ENCODE measurements at places on chromosomes 7 and 10.

- no peak for DNase-seq
Observed at GRCh38 chr7:51613911-51614357, 297.3 kb upstream of the COBL start.

DNA sequence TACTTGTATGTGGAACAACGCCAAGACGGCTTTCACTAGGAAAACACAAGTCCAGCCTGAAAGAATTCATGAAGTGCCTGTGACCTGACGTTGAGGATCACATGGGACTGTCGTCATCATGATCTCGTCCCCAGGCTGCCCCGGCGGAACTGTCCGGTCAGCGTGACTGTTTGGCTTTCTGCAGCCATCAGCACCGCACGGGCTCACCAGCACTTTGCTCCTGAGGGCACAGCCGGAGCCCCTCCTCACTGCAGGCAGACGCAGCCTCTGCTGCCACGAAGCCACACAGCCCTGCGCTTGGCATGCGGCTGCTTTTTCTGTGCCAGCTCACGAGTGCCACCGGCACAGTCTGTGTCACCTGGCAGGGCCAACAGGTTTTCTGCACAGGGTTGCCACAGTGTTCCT, 9.4 kb upstream of the GET4 start:
- DNase-seq: no peak

- DNase-seq: peak; percentile 42
Observed at GRCh38 chr7:149195180-149196150, at the start of gene ZNF282. TSS of gene ZNF282 (plus strand) at chr7:149195546. CDS start at chr7:149195590, 44 bp downstream.

DNA sequence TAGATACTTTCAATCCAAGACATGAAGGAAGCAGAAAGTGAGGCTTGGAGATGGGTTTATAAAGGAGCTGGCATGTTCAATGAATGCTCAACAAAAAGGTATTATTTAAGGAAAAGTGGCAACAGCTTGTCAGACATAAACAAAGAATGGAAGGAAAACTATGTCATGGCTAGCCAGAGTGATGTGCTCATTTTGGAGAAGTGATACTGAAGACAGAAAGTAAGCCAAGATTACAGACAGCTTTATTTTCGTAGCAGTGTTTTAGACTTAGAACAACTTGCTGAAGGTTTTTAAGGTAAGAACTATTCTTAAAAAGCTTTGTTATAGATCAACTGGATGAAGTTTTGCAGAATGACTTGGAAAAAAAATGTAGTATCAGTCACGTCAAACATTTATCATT, 160.5 kb upstream of the FERD3L start:
- DNase-seq: no peak

DNA sequence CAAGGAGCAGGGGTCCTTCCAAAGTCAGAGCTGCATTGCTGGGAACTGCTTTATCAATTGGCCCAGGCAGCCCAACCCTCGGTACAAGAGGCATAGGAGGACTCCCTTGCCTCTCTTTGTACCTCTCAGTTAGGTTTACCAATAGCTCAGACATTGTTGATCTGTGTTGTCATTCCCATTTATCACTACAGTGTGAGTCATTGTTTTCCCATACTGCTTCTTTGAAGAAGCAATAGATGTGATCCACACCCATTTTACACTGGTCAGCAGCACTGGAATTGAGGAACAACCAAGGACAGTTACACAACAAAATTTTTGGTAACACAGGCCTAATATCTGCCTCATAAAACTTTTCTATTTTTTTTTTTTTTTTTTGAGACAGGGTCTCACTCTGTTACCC, 307.2 kb downstream of the SNX13 start:
- DNase-seq: no peak

DNA sequence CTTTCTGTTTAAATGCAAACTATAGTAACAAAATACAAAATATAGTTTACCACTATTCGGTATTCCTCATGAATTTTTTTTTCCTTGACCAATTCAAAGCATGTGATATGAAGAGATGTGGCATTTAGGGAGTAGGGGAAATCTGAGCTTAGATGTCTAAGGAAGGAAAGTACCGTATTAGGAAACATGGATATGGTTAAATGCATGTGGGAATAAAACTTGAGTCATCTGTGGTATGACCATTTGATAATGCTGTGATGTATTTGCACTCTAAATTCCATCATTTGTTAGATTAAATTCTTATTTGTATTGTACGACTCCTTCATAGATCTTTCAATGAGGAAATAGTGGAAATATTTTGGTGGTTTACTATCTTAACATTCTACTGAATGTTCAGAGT, 19.7 kb downstream of the AHR start:
- DNase-seq: no peak

DNA sequence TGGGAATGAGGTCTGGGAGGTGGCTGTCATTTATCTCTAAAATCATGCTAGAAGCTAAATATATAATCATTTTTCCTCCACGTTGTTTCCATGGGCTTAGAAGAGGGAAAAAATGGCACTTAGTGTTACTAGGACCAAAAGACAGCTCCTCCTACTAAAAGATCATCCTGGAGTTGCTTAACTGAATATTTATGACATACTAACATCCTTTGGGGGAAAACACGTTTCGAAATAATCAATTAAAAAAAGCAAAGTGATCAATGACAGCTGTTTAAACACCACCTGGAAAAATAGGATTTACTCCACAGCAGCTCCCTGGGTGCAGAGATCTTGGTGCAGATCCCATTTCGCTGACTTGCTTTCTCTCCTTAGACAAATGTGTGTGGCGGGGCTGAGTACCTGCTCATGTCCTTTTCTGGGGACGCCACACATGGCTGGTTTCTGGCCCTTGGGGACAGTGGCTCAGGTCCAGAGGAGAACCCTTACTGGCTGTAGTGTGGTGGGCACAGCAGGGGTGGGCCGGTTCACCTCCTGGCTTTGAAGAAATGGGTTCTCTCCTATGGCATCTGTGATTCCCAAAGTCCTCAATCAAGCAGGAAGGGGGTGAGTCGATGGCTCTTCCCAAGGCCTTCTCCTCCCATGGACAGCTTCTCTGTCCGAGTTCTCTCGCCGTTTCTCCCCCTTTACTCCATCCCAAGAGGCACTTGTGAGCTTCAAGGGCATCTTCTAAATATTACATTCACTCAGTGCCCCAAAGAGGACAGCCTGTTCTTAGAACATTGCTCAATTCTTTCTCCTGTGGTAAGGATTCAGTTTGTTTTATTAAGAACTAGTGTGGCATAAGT, 156.4 kb upstream of the KLF14 start:
- DNase-seq: no peak

- peak; percentile 82 for DNase-seq
Observed at GRCh38 chr10:27742195-27743011, 3.2 kb downstream of the MKX start.

DNA sequence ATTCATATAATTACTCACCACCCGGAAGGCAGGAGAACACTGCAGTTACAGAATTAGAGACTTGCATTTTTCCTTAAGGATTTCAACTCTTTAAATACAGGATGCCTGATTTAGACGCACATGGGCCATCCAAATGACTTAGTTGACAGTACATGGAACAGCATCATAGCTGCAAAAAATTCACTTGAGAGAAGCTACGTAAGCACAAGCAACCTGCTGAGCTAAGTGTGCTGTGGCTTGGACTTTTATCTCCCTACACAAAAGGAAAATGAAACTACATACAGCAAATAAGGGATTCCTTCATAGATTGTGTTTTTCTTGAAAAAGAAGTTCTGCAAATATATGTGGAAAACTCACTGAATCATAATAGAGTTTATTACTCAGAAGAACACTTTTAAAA, 152.6 kb downstream of the POU6F2 start:
- no peak for DNase-seq

GRCh38 chr7:96658022-96658412, 51.6 kb downstream of the SEM1 start:
- DNase-seq: no peak

- DNase-seq: peak; percentile 37
Observed at GRCh38 chr10:102408131-102408727, 10.4 kb downstream of the PSD start.

DNA sequence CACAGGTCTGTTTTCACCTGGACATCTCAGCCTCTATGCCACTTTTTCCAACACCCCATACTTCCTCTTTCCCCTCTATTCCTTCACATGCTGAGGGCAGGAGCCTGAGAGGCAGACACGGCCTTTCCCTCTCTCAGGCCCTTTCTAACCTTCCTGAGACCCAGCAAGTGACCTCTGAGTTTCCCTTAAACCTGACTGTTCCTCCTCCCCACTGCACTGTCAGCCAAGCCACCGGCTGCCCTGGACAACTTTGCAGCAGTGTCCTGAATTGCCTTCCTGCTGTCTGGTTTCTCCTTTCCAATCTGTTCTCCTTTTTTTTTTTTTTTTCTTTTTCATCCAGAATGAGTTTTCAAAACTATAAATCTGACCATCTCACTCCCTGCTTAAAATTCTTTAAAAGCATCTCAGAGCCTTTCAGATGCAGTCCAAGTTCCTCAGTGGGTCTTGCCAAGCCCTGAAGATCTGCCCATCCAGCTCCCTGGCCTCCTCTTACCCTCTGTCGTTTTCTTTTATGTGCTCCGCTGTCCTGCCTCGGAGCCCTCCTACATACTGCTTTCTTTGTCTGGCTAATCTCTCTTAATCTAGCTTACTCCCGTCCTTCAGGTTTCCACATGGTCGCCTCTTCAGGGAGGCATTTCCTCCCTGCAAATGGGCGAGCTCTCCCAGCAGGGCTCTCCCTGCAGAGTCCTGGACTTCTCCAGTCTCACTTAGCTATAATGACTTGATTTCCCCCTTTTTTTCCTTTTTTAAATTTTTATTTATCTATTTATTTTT, 30.5 kb downstream of the SLC13A4 start:
- DNase-seq: no peak

- peak; percentile 44 for DNase-seq
Observed at GRCh38 chr7:155348806-155349205, 51.1 kb downstream of the INSIG1 start.

DNA sequence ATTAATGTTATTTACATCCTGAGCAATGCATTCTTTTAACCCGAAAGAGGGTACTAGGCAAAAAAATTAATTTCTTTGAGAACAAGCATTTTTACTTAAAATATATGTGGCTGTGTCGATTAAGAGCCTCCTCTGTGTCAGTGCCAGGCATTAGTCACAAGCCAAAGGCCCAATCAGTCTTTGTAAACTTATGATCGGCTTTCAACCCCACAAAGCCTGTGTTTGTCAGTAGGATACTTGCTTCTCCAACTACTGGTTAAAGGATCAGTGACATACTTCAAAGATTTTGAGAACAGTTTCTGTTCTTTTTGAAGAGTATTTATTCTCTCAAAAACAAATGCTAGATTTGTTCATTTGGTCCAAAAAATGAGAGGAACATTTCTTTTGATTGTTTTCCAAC, 159.3 kb downstream of the NRCAM start:
- no peak for DNase-seq

- DNase-seq: no peak
Observed at GRCh38 chr7:102318482-102318971, 31.9 kb downstream of the SH2B2 start.

- no peak for DNase-seq
Observed at GRCh38 chr10:113627836-113628235, 36.0 kb downstream of the NRAP start.

DNA sequence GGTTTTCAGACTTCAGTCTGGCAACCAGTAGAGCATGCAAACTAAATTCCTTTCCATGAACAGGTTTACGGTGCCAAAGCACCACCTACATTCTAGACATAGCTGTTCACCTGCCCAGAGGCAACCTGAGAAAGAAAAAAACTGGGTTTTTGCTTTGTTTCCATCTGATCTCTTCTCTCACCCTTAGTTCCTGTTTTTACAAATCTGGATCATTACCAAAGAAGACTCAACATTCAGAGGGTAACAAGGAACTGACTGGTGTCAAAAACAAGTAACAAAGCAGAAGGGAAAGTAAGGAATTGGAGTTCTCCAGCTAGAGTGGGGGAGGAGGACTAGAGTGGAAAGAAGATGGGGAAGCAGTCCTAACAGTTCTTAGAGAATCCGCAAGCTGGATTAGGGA, 36.4 kb downstream of the CPVL start:
- no peak for DNase-seq

DNA sequence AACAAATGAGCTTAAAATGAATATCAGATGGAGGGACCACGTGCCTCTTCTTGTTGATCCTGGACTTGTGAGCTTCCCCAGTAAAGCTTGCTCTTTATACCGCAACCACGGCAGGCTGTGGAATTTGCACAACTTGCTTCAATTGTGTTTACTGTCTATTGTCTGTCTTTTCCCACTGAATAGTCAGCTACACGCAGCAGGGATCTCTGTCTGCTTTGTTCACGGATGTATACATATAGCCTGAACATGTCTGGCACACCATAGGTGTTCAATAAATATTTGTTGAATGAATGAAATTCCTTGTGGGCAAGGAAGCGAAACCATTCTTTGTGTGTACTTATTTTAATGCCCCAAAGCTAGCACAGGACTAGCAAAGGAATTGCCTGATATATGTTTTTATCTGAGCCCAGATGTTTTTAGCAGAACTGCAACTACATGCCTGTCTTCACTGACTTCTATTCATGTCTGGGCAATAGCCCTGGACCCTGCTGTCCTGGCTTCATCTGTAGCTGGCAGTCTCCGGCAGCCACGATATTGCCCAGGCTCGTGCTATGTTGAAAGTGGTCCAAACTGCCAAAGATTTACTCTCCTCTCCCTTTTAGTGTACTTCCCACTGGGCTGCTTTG, 29.9 kb upstream of the IFRD1 start:
- no peak for DNase-seq

DNA sequence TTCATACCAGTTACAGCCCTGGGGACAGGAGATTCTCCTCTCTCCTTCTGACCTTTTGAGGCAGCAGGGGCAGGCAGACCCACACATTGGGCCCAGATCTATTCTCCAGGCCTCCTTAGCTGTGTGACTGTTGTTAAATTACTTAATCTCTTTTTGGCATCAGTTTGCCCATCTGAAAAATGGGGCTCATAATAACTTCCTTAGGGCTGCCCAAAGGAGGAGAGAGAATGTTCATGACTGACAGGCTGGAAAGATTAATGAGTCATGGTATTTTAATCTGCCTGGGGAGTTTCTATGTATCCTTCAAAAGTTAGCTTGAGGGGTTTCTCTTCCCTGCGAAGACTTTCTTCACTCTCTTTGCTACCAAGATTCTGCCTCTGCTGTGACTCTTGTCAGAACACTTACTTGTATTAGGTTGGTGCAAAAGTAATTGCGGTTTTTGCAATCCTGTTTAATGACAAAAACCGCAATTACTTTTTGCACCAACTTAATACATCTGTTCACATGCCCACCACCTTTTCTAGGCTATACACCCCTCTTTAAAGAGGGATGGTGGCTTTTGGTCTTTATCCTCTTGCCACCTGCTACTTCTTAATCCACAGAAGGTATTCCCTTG, 83.4 kb downstream of the ARID5B start:
- DNase-seq: no peak

- no peak for DNase-seq
Observed at GRCh38 chr7:130292682-130293257, at the start of gene CPA4. TSS of gene CPA4 (plus strand) at chr7:130293161. CDS start at chr7:130293181, 20 bp downstream.
